ENCODE measurements at places on chromosomes 5 and 9. TPM values are rescaled to one million over a fixed set of nuclear protein-coding genes. Genes with fewer than 3 reads are reported as not detected.

Gene AGXT2
- total RNA-seq, result not detected

Gene FAM193B
- 77.5 TPM for total RNA-seq

Gene SLC25A46
- total RNA-seq, result 61.2 TPM

Gene GZMA
- 927 TPM for total RNA-seq

Gene KIF24
- 9.3 TPM for total RNA-seq

Gene FRRS1L
- not detected for total RNA-seq

Gene SLC2A6
- 9.9 TPM for total RNA-seq

Gene PCDHA2
- not detected for total RNA-seq

Gene TMEFF1
- total RNA-seq, result 0.49 TPM

Gene TAL2
- not detected for total RNA-seq

Gene SLC6A19
- total RNA-seq, result not detected

Gene ZNF782
- total RNA-seq, result 4.9 TPM

Gene DNAJC25
- 3.6 TPM for total RNA-seq

Gene NKD2
- 6.5 TPM for total RNA-seq

Gene CCNJL
- 0.23 TPM for total RNA-seq
